ENCODE measurements at places on chromosomes 6 and 20. TPM values are rescaled to one million over a fixed set of nuclear protein-coding genes. Genes with fewer than 3 reads are reported as not detected.
A peak's percentile ranks its signal among the peaks of the same experiment; 100 is the strongest.

TGM3 gene
- 0.44 TPM for total RNA-seq

ID1 gene
- 326 TPM for total RNA-seq

SALL4 gene
- total RNA-seq = 156 TPM

OPRL1 gene
- 1.5 TPM for total RNA-seq

KCNK5 gene
- total RNA-seq = 2.3 TPM

CD93 gene
- 0.04 TPM for total RNA-seq

SUMO4 gene
- 3.6 TPM for total RNA-seq

- H3K27ac ChIP-seq = peak within 1 kb of the TSS; percentile 86
- no peak for DNase-seq
- H3K27me3 ChIP-seq = peaks cover 11% of the 10 kb centered on the region
- peak within 1 kb of the TSS; percentile 85 for H3K4me3 ChIP-seq
Measured at GRCh38 chr20:62804627-62805154, at the start of gene OGFR. Gene OGFR, plus strand, starts transcription at chr20:62804835. Its CDS starts 25 bp downstream, at chr20:62804860.

- peak; percentile 34 for DNase-seq
- H3K27me3 ChIP-seq = no peaks in the 10 kb centered on the region
- no peak overlapping the region for H3K27ac ChIP-seq
- H3K36me3 ChIP-seq = no peaks in the 10 kb centered on the region
- peaks cover 4% of the 10 kb centered on the region for H3K4me1 ChIP-seq
Measured at GRCh38 chr6:92810913-92811312, 608.4 kb downstream of the EPHA7 start.

DNA sequence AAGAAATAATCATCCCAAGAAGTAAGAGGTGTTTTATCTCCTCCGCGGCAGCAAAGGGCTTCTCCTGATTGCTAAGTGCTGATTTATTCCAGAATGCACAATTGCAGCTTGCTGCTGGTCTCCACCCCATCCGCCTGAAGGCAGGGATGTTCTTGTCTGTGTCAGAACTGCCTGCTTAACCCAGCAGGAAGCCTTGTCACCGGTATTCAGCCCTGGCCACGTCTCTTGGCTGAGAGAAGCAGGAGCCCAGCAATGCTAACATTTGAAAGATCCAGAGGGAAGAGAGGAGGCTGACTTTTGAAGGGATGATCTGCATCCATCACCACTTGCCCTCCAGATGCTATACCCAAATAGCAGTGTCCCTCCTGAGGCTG lies 4.2 kb downstream of the SCML4 start:
- H3K4me3 ChIP-seq = no peak overlapping the region
- DNase-seq = no peak
- H3K27ac ChIP-seq = no peak overlapping the region
- H3K36me3 ChIP-seq = no peaks in the 10 kb centered on the region
- peaks cover 60% of the 10 kb centered on the region for H3K4me1 ChIP-seq

DNA sequence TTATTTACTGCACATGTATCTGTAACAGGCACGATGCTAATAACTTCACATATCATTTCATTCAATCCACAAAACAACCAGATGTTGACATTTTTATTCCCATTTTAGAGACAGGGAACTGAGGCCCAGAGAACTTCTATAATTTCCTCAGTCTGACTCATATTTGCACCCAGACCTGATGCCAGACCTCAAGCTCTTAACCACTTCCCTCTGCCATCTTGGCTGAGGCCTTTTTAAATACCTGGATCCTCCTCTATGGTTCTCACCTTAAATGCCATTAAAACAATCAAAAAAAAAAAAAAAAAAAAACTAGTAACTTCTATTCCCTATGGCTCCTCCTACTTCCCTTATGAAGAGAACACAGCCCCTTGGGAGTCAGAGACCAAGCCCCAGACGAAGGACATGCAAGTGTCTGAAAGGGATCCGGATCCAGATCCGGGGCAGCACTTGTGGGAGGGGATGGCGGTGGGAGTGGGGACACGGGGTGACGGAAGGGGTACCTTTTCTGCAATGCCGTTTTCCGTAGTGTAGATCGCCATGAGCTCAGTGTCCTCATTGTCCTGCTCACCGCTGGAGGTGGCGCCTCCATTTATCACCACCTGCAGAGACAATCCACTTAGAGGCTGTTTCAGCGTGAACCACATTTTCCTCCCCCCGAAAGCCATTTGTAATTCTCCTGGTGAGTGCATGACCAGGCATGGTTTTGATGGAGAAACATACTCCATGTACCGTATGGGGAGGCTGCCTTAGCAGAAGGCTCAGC lies 88.7 kb downstream of the SLC23A2 start:
- H3K27me3 ChIP-seq = no peaks in the 10 kb centered on the region
- no peak overlapping the region for H3K4me3 ChIP-seq
- H3K36me3 ChIP-seq = peaks cover 9% of the 10 kb centered on the region
- no peak overlapping the region for H3K27ac ChIP-seq
- DNase-seq = no peak

DNA sequence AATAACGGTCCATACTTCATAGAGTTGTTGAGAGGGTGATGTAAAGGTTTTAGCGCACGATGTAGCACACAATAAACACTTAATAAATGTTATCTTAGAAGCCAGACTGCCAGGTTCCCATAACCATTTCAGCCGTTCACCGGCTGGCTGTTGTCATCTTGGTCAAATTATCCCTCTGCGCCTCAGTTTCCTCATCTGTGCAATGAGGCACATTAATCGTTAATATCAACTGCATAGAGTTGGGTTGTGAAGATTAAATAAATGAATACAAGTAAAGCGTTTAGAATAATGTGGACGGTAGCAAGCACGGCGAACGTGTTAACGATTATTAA lies 432 bp upstream of the PSMF1 start:
- peak overlapping the region; percentile 94 for H3K4me3 ChIP-seq
- H3K27ac ChIP-seq = peak overlapping the region; percentile 87
- H3K27me3 ChIP-seq = peaks cover 6% of the 10 kb centered on the region
- DNase-seq = no peak
- no peaks in the 10 kb centered on the region for H3K36me3 ChIP-seq

DNA sequence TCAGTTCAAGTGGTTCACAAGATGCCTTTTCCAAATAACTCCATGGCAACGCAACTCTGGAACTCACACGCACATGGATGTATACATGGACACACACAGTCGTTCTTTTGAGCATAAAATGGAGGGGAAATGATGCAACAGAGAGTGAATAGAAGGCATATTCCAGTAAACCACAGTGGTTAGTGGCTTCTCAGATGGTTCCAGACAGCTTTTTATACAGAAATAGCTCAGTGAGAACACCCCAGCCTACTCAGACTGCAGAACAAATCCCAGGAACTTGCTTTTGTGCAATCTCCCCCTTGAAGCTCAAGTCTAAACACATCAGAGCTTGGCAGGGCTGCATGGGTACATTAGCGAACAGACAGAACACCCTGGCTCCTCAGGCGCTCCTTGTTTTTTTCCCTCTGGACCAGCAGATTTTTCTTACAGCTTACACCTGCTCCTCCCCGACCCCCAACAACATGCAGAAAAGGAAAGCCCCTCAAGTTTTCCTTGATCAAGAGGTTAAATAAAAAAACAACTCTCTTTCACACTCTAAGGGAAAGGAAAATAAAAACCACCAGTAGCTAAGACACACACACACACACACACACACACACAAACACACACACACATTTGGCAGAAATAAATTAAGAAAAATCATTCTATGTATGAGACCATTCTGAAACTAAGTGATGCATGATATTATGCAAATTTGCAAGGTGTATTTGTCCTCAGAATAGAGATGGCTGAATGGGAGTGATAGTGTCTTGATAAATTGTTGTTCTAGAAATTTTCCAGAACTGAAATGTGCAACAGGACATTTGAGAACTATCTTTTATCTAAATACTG lies 51.2 kb upstream of the RANBP9 start:
- H3K36me3 ChIP-seq = no peaks in the 10 kb centered on the region
- peaks cover 15% of the 10 kb centered on the region for H3K27me3 ChIP-seq
- no peak overlapping the region for H3K4me3 ChIP-seq
- no peak for DNase-seq
- H3K27ac ChIP-seq = no peak overlapping the region

DNA sequence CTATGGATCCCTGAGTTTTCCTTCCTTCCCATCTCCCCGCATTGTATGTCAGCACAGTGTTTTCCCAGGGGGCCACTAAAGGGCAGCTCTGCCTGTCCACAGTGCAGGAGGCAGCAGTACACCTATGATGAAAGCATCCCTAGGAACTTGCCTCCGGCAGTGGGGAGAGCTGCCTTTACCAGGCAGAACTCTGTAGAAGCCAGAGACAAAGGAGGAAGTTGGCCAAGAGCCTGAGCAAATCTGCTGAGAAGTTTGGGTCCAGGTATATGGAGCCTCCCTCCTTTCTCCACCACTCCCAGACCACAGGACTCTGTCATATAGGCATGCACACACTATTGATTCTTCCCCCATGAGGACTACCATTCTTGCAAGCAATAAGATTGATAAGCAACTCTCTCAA lies 282.7 kb downstream of the TBC1D7 start:
- no peaks in the 10 kb centered on the region for H3K36me3 ChIP-seq
- H3K27ac ChIP-seq = no peak overlapping the region
- no peak for DNase-seq
- no peak overlapping the region for H3K4me3 ChIP-seq

- no peak overlapping the region for H3K27ac ChIP-seq
- no peaks in the 10 kb centered on the region for H3K4me1 ChIP-seq
- no peak overlapping the region for H3K4me3 ChIP-seq
- H3K36me3 ChIP-seq = no peaks in the 10 kb centered on the region
- DNase-seq = no peak
- H3K27me3 ChIP-seq = no peaks in the 10 kb centered on the region
Measured at GRCh38 chr6:94300424-94301144, 881.2 kb upstream of the EPHA7 start.

DNA sequence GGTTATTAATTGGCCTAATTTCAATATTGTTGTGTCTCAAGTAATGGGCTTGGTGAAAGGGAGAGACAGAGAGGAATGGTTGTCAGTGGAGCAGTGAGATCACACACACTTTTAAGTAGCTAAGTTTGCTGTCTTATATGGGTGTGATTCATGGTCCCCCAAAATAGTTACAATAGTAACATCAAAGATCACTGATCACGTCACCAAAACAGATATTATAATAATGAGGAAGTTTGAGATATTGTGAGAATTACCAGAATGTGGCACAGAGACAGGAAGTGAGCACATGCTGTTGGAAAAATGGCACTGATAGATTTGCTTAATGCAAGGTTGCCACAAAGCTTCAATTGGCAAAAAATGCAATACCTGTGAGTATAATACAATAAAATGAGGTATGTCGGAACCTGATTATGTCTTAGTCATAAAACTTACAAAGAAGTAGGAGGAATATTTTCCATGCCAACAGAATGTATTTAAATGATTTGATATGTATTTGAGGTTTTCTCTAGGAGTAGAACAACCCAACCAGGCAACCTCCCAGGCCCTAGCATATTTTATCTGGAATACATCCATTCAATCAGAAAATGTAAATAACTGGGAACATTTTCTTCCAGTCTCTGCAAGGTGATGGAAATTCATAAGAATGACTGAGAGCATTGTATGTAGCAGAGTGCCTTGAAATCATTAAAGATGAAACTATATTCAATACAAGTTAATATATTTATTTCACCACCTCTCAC lies 167.8 kb downstream of the CARMIL1 start:
- no peak for DNase-seq
- no peak overlapping the region for H3K4me3 ChIP-seq
- peaks cover 18% of the 10 kb centered on the region for H3K4me1 ChIP-seq
- H3K36me3 ChIP-seq = peaks cover 35% of the 10 kb centered on the region

GRCh38 chr6:27865850-27866356 lies 46.3 kb downstream of the OR2B2 start:
- H3K27me3 ChIP-seq = no peaks in the 10 kb centered on the region
- H3K4me1 ChIP-seq = peaks cover 18% of the 10 kb centered on the region
- peak overlapping the region; percentile 98 for H3K27ac ChIP-seq
- H3K36me3 ChIP-seq = peaks cover 10% of the 10 kb centered on the region
- H3K4me3 ChIP-seq = peak overlapping the region; percentile 82

- no peak for DNase-seq
- H3K4me3 ChIP-seq = no peak overlapping the region
- H3K27me3 ChIP-seq = no peaks in the 10 kb centered on the region
- no peak overlapping the region for H3K27ac ChIP-seq
Measured at GRCh38 chr6:74597266-74597665, 608.6 kb downstream of the COL12A1 start.

GRCh38 chr6:15465212-15465611 lies 197.6 kb downstream of the DTNBP1 start:
- no peak overlapping the region for H3K27ac ChIP-seq
- peaks cover 2% of the 10 kb centered on the region for H3K4me1 ChIP-seq
- no peak for DNase-seq
- peaks cover 14% of the 10 kb centered on the region for H3K36me3 ChIP-seq
- no peak overlapping the region for H3K4me3 ChIP-seq

DNA sequence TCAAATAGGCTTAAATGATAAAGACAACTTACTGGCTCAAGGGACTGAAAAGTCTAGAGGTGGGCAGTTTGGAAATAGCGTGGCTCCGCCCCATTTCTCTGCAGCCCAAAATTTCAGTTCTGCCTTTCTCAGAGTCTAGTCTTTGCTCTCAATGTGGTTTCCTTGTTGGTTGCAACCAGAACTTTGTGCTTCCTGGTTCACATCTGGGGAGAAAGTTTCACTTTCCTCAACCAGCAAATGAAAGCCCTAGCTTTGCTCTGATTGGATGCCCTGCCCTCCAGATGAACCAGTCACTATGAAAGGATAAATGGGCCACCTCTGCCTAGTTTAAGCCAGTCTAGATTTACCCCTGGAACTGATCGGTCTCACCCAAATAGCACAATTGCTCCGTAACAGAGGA lies 14.9 kb downstream of the SYCP2L start:
- H3K4me3 ChIP-seq = no peak overlapping the region
- no peaks in the 10 kb centered on the region for H3K27me3 ChIP-seq
- H3K27ac ChIP-seq = no peak overlapping the region
- peaks cover 9% of the 10 kb centered on the region for H3K36me3 ChIP-seq

GRCh38 chr20:48652961-48653705 lies 174.7 kb downstream of the PREX1 start:
- H3K27me3 ChIP-seq = no peaks in the 10 kb centered on the region
- H3K27ac ChIP-seq = no peak overlapping the region
- H3K4me1 ChIP-seq = peaks cover 5% of the 10 kb centered on the region
- no peak overlapping the region for H3K4me3 ChIP-seq
- H3K36me3 ChIP-seq = no peaks in the 10 kb centered on the region

Measured in progenitor cell of endocrine pancreas (in vitro differentiated cells).